ENCODE measurements at places on chromosomes 12 and 14.

DNA sequence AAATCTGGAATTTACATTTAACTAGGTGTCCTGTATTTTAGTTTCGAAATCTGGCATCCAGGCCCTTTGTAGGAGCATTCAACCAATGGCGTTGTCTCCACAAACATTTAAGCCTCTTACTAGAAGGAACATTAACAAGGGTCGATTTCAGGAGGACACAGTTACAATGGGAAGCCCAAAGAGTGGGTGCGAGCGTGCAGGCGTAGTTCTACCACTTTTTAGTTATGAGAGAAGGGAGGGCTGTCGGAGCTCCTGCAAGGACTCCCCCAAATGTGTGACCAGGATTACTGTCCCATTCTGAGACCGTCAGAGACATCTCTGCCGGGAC is 365 bp upstream of the ABHD4 start:
- no peak for DNase-seq

DNA sequence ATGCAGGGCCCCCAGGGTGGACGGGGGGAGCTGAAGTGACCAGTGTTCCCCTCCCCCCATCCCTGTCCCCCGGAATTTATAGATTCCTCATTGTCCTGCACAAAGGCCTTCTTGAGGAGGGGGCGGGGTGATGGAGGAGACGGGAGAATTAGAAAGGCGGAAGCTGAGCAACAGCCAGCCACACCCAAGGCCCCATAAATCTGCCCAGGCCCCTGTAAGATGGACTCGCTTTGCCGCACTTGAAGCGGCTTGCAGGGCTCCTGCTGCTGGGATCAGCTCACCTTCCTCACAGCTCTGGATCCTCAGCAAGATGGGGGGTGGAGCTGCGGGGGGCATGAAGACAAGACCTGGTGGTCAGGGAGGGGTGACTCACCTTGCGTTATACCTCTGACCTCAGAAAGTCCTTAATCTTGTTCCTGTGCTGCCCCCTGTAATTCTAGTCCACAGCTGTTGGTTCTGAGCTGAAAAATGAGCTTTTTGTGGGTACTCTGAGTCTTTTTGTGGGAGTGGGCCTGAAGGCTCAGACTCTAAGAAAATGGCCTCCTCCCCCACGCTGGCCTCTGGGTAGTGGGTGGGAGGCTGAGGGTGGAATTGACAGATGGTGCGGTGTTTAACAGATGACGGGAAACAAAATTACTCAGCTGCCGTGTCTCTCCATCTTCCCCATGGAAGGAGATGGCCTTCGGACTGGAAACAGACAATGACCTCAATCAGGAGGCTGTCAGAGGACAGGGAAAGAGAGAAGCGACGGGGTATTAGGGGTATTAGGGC is 15.8 kb upstream of the ANKRD33 start:
- no peak for DNase-seq

- DNase-seq = no peak
Measured at GRCh38 chr12:52585946-52586345, 12.3 kb upstream of the KRT74 start.

DNA sequence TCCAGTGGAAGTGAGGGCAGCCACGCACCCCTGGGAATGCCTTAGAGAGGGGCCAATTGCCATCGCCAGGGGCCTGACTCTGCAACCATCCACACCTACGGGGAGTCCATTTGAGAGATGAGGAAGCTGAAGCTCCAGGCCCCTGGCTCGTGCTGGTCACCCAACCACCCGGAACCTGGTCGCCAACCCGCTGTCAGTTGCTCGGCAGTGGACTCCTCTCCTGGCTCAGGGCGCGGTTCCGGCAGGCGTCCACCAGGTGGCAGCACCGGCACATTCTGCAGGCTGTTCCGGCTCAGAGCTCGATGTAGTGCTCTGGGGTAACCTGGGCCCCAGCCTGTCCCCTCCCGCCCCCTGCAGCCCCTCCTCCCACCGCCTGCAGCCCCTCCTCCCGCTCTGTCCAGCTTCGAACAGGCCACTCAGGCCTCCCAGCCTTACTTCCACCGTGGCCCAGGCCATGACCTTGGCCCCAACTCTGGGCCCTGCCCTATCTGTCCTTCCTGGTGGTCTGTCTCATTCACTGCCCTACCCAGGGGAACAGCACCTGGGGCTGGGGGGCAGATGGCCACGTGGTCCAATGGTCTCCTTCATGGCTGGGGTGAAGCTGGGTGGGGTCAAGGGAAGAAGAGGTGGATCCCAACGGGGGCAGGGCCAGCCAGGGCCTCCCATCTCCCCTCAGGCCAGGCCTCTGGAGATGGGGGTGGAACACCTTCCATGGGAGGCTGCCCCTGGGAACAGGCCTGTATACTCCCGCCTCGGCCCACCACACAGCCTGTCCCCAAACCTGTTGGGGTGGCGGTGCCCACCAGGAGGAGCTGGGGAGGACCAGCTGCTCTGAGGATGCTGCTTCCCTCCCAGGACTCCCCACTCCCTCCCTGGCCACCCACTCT is 15.7 kb downstream of the SIVA1 start:
- DNase-seq = peak; percentile 71

DNA sequence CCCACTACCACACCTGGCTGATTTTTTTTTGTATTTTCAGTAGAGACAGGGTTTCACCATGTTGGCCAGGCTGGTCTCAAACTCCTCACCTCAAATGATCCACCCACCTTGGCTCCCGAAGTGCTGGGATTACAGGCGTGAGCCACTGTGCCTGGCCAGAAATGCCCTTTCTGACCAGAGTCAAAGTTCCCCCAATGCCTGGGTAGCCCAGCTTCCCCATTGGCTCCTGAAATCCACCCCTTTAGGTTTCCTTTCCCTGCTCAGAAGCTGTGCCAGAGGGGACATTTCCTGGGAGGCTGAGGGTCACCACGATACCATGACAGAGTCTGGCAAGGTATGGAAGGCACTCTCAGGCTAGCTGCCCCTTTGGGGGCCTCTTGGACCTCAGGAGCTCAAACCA is 3.5 kb downstream of the GSTZ1 start:
- DNase-seq = no peak

DNA sequence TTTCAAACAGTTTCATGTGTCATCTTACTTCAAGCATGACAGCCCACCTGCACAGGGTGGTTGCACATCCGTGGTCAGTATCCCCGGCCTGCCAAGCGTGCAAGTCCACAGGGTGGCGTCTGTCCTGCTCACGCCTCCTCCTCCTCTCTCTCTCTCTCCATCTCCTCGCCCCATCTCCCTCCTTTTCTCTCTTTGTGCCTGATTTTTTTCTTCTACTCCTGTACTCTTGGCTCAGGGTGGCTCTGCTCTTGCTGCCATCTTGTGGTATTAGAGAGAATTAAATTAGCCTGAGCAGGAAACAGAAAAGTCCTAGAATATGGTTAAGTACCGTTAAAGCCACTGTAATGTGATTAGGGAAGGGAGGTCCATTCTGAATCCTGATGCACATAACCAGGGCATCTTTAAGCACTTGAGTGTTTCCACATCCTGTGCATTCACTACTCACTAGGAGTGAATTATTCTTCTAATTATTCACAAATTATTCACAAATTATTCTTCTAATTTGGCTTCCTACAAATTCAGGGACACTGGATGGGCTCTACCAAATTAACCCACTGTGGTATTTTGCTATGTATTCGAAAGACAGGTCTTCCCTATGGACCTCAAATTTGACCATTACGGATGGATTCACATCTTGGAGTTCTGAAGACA is 25.5 kb upstream of the DTX1 start:
- DNase-seq = peak; percentile 88

- no peak for DNase-seq
Measured at GRCh38 chr12:117334855-117335587, 26.4 kb downstream of the NOS1 start.

- DNase-seq = no peak
Measured at GRCh38 chr14:90296641-90297040, 35.1 kb downstream of the NRDE2 start.

DNA sequence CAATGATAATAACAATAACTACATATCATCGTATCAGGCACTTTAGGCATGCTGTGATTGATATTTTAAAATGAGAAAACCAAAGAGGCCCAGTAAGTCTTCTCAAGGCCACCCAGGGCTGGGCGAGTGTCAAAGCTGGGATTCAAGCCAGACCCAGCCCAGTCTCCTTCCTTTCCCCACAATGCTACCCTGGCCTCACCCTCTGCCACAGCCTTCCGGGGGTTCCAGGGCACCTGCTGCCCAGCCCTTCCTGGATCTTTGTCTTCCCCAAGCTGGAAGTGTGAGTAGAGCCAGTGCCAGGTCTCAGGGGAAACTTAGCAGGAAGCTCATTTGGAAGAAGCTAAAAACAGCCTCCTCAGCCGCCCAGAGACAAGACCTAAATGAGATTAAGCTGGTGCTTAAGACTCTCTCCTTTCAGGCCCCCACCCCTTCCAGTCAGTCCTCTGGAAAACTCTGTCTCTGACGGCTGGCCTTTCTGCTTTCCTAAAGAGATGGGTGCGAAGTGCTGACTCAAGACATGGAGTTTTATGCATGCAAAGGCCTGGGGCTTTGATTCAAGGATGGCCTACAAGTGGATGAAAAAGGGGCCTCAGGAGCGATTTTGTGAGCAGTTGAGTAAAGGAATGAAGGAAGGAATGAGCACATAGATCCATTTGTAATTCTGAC is 184.2 kb downstream of the KCNA5 start:
- no peak for DNase-seq

GRCh38 chr14:69137843-69138535 is 14.9 kb downstream of the DCAF5 start:
- no peak for DNase-seq

GRCh38 chr14:99525699-99526080 is 44.5 kb downstream of the CCNK start:
- DNase-seq = no peak

DNA sequence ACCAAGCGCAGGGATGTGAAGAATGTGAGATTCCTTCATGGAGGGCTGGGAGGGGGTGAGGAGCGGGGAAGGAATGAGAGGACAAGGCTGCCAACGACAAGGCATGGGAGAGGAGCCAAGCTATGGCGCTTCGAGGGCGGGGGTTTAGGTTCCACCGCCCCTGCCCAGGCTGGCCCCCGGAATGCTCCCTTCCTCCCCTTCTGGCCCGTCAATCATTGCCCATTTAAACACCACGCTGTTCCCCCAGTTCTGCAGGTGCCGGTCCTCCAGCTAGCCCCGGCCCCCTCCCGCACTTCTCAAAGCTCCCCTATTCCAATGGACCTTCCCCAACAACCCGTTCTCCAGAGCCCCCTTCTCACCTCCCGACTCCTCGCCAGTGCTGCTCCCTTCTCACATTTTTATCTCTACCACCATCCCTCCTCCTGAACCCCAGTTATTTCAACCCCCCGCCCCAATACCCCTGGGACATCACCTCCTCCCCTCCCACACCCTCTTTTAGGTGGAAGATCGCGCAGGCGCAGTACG is 428 bp downstream of the RNF41 start:
- DNase-seq = peak; percentile 38

- no peak for DNase-seq
Measured at GRCh38 chr14:81784084-81784483, 250.4 kb upstream of the SEL1L start.

- no peak for DNase-seq
Measured at GRCh38 chr14:40058901-40059897, 627.0 kb upstream of the FBXO33 start.

DNA sequence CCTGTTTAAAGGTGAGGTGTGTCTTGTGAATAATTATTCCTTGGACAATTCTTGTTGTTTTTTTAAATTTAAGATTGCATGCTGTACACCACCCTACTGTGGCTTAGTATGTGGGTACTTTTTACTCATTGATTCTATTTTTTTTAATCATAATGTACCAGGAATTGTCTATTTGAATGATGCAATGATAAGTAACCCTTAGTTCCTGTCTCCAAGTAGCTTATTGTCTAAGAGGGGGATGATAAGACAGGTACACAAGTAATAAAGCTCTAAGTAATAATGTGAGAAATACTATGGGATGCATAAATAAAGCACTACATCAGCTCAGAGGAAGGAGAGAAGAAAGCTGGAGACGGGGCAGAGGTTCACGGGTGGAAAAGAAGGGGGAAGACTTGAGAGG is 90.9 kb downstream of the MYRFL start:
- no peak for DNase-seq

DNA sequence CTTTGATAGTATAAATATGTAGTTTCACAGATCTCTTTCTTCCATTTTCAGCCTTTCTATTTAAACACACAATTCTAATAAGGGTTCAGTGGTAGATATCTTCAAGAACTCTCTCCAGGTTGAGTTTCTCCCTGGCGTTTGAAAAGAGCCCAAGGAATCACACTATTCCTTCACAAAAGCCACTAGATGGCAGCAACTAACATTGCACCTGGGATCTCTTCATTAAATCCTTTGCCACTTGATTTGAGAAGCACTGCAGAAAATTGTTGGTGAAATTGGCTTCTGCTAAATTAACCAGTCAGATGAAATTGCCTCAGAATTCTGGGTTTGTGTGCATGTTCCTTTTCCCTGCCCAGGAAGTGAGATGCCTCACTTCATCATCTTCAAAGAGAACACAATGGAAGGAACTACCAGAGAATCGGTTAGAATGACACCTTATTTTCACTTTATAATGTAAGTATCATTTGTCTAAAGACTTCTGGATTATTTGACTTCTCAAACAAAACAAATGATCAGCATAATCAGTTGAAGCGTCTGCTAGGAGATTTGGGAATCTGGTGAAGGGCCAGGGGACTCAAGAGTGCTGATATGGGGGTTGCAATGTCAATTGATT is 6.8 kb downstream of the CCDC198 start:
- DNase-seq = peak; percentile 64

GRCh38 chr14:61582815-61583214 is 112.5 kb upstream of the HIF1A start:
- DNase-seq = no peak

DNA sequence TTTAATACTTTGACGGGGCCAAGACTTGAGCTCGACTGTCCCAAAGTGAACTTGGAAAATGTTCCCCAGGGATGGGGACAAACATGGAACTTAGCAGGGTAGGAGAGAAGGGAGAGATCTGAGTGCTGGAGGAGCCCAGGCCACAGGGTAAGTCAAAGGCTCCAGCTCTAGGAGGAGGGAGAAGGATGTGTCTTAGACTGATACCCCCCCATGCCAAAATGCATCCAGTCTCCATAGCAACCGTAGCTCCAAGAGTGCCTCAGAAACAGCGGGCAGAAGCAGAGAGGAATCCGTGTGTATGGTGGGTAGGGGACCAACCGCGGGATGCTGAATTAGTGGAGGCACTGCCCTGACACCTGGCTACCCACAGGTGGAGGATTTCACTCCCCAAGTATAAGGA is 845 bp upstream of the AGAP2 start:
- no peak for DNase-seq

- no peak for DNase-seq
Measured at GRCh38 chr12:109920261-109920780, 20.2 kb downstream of the TCHP start.

DNA sequence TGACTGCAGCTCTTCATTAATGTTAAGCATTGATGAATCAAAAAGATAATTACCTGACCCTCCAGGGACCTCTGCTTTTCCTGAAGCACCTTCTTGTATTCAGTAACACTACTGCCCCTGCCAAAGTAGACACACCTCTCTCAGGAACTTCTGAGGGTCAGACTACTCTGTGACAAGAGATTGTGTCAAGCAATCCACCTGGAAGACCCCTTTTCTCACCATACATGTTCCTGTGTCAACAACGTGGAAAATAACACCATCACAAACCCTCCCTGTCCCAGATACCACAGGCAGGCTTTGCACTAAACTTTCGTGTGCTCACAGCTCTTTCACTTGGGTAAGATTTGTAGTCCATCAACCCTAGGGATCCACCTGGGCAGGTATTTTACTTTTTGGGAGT is 13.2 kb downstream of the KRT76 start:
- no peak for DNase-seq
